ENCODE measurements at places on chromosomes 7 and 10. TPM values are rescaled to one million over a fixed set of nuclear protein-coding genes. Genes with fewer than 3 reads are reported as not detected.

DNA sequence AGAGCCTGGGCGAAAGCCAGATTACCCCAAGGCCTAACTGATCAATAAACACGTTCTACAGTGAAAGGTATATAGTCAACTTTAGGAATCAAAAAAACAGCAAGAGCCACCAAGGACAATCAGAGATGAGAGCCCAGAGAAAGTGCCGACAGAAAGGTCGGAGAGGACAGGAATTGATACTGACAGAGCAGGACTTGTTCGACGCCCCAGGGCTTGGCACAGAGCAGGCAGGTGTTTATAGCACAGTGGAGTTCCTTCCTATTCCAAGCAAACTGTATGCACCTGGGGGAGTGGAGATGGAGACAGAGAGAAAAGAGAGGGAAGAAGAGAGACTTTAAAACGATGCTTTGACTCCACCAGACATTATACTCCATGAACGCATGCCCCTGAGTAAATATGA, 39.5 kb downstream of the PPP1R3C start:
- peak overlapping the region; percentile 95 for H3K27ac ChIP-seq
- H3K4me3 ChIP-seq: no peak overlapping the region
- no peak for DNase-seq

DNA sequence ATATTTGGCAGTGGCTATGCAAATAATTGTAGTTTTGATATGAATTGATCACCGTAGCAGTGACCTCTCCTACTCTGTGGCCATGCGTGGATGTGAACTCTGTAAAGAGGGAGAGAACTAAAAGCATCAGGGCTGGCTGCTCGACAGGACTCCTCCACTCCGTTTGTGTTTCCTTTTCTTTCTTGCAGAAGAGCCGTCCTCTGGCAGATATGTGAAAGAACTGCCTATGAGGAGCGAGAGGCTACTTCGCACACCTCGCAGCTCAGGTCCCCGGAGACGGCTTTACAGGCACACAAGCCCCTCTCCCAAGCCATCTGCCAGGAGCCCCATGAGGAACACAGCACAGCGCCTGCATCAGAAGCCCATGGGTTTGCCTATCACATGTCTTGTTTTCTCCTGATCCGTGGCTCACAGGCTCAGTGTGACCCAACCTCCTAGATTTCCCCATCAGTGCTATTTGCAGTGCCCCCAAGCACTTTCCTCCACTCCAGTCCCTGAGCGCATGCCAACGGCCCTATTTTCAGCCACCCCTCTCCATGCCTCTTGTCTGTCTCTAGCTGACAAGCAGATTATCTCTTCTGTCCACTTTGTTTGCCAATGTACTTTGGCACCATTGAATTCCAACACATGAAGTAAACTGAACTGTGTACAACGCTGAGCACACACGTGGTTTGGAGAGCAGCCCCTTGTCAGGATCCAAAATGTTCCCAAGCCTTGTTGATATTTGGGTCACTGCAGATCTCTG, 164.3 kb upstream of the AKR1E2 start:
- no peak overlapping the region for H3K4me3 ChIP-seq
- peak; percentile 84 for DNase-seq
- H3K36me3 ChIP-seq: no peaks in the 10 kb centered on the region
- peaks cover 30% of the 10 kb centered on the region for H3K4me1 ChIP-seq

DNA sequence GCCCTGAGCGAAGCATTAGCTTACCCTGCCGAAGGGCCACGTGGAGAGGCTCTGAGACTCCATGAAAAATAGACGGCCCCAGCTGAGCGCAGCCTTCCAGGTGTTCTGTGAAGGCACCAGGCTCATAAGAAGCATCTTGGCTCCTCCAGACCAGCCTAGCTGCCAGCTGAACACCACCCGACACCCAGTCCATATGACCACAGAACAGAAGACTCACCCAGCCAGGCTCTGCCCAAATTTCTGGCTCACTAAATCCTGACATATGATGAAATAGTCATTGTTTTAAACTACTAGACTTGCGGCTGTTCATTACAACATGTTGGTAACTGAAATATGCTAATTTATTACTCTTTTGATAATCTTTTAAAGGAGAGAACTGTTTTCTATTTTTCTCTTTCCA, 99.5 kb upstream of the ABI1 start:
- DNase-seq: no peak
- no peaks in the 10 kb centered on the region for H3K4me1 ChIP-seq
- H3K27me3 ChIP-seq: no peaks in the 10 kb centered on the region
- H3K4me3 ChIP-seq: no peak overlapping the region
- no peaks in the 10 kb centered on the region for H3K36me3 ChIP-seq

GRCh38 chr10:115167751-115168150, 74.6 kb downstream of the ATRNL1 start:
- no peaks in the 10 kb centered on the region for H3K36me3 ChIP-seq
- no peak for DNase-seq
- no peaks in the 10 kb centered on the region for H3K27me3 ChIP-seq
- no peak overlapping the region for H3K27ac ChIP-seq

UCN3 gene
- not detected for total RNA-seq
